ENCODE measurements at places on chromosomes 11 and 22. TPM values are rescaled to one million over a fixed set of nuclear protein-coding genes. Genes with fewer than 3 reads are reported as not detected.
A peak's percentile ranks its signal among the peaks of the same experiment; 100 is the strongest.

GRCh38 chr22:25728071-25728470 lies 13.9 kb upstream of the MYO18B start:
- no peaks in the 10 kb centered on the region for H3K4me1 ChIP-seq
- no peak overlapping the region for H3K4me3 ChIP-seq
- no peaks in the 10 kb centered on the region for H3K36me3 ChIP-seq
- no peaks in the 10 kb centered on the region for H3K27me3 ChIP-seq

- no peak overlapping the region for H3K27ac ChIP-seq
- no peak overlapping the region for H3K4me3 ChIP-seq
- no peaks in the 10 kb centered on the region for H3K27me3 ChIP-seq
- no peak for DNase-seq
- H3K4me1 ChIP-seq: no peaks in the 10 kb centered on the region
These were observed 39.4 kb downstream of the FBLN1 start for GRCh38 chr22:45542001-45542520.

- H3K4me3 ChIP-seq: no peak overlapping the region
- no peaks in the 10 kb centered on the region for H3K36me3 ChIP-seq
- H3K4me1 ChIP-seq: no peaks in the 10 kb centered on the region
These were observed 116.7 kb upstream of the NCAM1 start for GRCh38 chr11:112844517-112844916.

Gene SHANK3
- total RNA-seq: 8.6 TPM

- peak overlapping the region; percentile 48 for H3K27ac ChIP-seq
- H3K4me1 ChIP-seq: no peaks in the 10 kb centered on the region
- no peaks in the 10 kb centered on the region for H3K27me3 ChIP-seq
- no peaks in the 10 kb centered on the region for H3K36me3 ChIP-seq
- DNase-seq: peak; percentile 84
These were observed 99.9 kb upstream of the FGF3 start for GRCh38 chr11:69918938-69919650.

- no peaks in the 10 kb centered on the region for H3K4me1 ChIP-seq
- H3K27me3 ChIP-seq: no peaks in the 10 kb centered on the region
- H3K4me3 ChIP-seq: no peak overlapping the region
- DNase-seq: peak; percentile 64
These were observed 4.2 kb upstream of the FXYD2 start for GRCh38 chr11:117828611-117829368.

Data from uterus (tissue), 4 donors.